Activated T-helper 9 cell treated with anti-CD3 and anti-CD28 coated beads, Interleukin-2, amount 50 U/mL, for 16 hours (primary cell): ENCODE measurements at places on chromosomes 16 and 17.

DNA sequence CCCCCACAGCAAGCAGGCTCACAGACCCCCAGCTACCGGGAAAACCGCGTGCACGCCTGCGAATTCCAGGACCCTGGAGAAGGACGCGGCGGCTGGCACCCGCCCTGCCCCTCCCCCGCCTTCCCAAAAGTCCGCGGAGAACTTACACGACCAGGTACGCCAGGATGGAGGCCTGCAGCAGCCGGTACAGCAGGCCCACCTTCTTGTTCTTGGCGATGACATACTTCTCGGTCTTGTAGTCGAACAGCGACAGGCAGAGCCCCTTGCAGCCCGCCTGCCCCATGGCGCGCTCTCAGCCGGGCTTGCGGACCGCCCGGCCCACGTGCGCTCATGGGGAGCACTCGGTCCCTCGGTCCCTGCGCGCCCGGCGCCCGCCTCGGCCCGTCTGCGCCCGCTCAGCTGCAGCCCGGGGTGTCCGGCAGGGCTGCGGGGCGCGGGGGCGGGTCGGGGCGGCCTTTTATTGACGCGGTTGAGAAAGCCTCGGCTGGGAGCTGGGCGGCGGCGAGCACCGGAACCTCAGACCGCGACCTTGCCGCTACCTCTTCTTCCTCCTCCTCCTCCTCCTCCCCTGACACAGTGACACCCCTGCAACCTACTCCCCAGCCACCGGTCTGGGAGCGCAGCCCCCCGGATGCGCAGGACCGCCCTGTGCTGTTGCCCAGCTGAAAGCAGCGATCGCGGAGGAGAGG is at the start of gene P2RX5:
Gene P2RX5, minus strand, starts transcription at position 433 of the 689 bp plus-strand sequence. Its CDS starts 150 bp downstream, at position 283.
- no peak for DNase-seq

- DNase-seq, result no peak
These were observed 33.6 kb downstream of the IRX5 start for GRCh38 chr16:54964239-54964638.

DNA sequence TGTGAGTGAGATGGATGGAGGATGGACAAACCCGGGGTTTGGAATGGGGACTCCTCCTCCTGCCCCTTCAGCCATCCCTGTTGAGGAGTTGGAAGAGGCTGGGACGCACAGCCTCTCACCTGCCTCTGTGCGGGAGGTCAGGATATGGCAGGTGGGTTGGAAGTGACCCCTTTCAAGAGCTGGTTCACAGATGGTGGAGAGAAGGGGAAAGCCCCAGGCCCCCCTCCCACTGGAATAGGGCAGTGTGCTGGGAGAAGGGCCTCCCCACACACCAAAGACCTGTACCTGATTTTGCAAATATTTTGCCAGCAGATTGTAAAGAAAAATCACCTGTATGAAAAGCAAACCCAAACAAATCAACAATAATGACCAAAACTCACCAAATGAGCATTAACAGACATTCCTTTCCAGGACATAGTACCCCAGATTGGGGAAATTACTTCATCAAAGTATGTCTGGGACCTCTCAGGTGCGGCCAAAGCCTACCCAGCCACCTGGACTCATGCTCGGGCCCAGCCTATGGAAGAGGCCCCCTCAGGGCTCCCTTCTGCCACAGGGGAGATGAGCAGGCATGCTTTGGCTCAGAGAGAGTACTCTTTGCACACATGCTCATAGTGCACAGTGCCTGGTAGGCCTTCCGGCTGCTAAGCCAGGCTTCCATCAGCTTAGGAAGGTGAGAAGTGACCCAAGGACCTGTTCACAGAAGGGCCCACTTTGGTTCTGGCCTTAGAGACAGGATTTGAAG is 7.8 kb downstream of the SLC47A2 start:
- DNase-seq, result no peak

- DNase-seq, result peak; percentile 72
These were observed at the start of gene TBC1D24 for GRCh38 chr16:2474877-2475412. TBC1D24 (plus strand) TSS chr16:2475127; CDS start chr16:2496149, 21,022 bp downstream.

- DNase-seq, result no peak
These were observed 6.7 kb upstream of the TBKBP1 start for GRCh38 chr17:47687328-47687690.

DNA sequence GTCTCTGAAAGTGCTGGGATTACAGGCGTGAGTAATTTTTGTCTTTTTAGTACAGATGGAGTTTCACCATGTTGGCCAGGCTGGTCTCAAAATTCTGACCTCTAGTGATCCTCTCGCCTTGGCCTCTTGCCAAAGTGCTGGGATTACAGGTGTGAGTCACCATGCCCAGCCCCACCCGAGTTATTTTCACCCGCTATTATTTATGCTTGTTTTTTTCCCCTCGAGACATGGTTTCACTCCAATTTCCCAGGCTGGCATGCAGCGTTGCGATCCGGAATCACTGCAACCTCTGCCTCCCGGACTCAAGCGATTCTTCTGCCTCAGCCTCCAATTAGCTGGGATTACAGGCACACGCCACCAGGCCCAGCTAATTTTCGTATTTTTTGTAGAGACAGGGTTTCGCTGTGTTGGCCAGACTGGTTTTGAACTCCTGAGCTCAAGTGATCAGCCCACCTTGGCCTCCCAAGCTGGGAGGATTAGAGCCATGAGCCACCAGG is 9.2 kb downstream of the RPL23 start:
- DNase-seq, result no peak

DNA sequence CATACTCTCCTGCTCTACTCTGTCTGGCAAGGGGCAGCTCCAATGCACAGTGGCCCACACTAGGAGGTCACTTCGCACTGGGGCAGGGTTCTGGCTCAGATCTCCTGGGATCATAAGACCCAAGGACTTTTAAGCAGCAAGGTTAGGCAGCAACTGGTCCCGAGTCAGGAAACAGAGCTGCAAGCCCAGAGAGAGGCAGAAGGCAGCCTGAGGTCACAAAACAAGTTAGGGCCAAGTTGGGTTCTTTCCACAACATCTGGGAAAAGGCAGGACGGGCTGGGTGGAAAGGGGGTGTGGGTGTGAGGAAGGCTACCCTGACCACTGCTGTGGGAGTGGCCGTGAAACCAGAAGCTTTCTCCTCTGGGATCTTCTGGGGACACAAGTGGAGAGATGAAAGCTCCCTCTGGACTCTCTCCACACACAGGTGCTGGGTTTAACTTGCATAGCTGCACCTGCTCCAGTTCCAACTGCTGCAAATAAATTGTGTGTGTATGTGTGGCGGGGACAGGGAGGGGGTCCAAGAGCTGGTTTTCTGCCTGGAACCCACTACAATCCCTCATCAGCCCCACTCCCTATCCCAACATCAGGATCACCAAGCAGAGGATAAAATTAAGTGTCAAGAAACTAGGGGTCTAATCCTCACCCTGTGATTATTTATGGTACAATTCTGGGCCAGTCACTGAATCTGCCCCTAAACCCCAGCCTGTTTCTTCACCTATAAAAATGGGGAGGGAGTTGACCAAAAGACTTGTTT is 8.0 kb upstream of the TSPOAP1 start:
- no peak for DNase-seq

GRCh38 chr17:35545150-35545549 is 7.7 kb upstream of the SLFN12L start:
- DNase-seq, result no peak

DNA sequence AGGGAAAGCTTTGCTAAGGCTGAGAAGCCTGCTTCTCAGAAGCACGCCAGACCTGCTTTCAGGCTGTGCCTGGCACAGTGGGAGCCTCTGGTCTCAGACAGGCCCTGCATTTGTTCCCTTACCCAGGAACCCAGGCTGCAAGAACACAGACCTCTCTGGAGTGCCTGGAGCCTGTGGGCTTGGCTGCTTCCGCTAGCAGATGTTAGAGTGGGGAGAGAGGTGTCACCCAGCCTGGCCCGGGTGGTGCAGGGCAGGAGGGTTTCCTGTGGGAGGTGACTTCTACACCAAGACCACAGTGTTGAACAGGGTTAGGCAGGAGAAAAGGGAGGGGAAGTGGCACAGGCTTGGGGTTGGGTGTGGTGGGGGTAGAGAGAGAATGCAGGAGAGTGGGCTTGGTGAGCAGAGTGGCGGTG is 35.8 kb upstream of the ADGRG1 start:
- DNase-seq, result peak; percentile 55

- no peak for DNase-seq
These were observed 22.5 kb downstream of the RAB11FIP4 start for GRCh38 chr17:31413874-31414549.

DNA sequence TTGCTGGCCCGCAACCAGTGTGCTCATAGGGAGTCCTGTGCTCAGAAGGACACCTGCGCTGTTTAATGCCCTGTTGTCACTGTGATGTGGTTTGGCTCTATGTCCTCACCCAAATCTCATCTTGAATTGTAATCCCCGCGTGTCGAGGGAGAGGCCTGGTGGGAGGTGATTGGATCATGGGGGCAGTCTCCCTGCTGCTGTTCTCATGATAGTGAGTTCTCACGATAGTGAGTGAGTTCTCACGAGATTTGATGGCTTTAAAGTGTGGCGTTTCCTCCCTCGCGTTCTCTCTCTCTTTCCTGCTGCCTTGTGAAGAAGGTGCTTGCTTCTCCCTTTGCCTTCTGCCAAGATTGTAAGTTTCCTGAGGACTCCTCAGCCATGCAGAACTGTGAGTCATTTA is 66.8 kb downstream of the AKAP1 start:
- no peak for DNase-seq

DNA sequence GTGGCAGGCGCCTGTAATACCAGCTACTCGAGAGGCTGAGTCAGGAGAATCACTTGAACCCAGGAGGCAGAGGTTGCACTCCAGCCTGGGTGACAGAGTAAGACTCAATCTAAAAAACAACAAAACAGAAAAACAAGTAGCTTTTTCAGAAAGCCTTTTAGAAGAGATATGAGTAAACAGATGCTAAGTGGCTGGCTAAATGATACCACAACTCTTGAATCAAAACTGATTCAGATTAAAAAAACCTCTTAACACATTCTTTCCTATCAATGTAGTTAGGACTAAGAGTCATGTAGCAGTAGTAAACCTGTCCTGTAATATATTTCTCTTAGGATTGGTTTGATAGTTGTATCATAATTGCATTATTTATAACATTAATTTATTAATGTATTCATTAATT is 23.0 kb downstream of the PPM1D start:
- DNase-seq, result no peak
